Stimulated activated CD8-positive, alpha-beta memory T cell treated with anti-CD3 and anti-CD28 coated beads, Interleukin-15, amount 100 ng/mL, for 24 hours (primary cell): ENCODE measurements at places on chromosomes 1 and 21.

GRCh38 chr1:202046227-202046626, 35.8 kb downstream of the ELF3 start:
- no peak for DNase-seq

DNA sequence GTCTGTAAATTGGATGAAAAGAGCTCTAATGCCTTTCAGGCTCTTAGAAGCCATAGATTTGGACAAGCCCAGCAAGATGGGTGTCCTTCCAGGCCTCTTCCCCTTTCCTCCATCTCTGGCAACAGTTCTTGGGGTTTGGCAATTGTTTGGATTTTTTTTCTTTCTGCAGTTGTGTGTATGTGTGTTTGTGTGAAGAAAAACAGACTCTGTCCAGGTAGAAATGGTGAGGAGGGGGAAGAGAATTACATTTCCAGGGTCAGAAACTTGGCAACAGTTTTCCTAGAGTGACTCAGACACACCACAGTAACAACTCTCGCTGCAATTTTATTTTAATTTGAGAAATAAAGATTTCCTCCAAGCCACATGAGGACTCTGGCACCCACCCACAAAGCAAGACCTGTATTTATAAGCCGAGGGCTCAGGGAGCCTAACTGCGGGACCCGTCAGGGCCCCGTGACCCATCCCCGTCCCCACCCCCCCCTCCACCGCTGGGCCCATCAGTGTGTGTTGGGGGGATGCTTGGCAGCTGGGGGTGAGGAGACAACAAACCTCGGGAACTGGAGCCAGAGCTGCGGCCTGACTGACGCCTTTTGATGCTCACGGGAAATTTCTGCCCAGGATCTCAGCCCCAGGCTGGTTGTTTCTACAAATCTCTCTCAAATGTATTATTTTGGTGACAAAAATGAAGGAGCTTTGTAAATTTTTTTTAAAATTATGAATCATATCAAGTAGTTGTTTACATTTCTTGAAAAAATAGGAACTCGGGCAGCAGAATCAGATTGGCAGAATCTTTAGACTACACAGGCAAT, 4.4 kb downstream of the TMEM200B start:
- DNase-seq, result no peak

GRCh38 chr1:192905049-192905448, 96.2 kb downstream of the RGS2 start:
- DNase-seq, result no peak

- DNase-seq, result no peak
These were observed 487.1 kb upstream of the C1orf87 start for GRCh38 chr1:60560701-60561100.

- no peak for DNase-seq
These were observed 106.5 kb upstream of the EDEM3 start for GRCh38 chr1:184860985-184861754.

- no peak for DNase-seq
These were observed 177.4 kb downstream of the AKT3 start for GRCh38 chr1:243672539-243673074.
